ENCODE measurements at places on chromosomes 16 and 17.

DNA sequence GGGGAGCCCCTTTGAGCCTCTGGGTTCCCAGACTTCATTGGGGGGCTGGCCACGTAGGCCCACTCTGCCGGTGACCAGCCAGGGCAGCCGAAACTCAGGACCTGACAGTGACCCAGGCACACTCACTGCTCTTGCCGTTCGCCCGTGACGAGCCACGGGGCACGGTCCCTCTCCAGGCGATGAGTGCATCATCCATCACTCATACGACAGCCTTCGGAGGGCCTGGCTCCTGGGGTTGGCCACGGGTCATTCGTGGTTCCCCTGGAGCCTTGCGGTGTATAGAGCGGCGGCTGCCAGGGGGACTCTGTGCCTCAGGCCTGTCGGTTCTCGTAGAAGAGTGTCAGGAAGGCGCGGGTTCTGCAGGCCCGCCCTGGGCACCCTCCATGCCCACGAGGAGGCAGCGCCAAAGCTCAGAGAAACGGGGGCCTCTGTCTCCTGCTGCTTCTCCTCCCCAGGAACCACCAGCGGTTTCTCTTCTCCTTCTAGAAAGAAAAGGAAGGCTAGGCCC is 11.2 kb upstream of the NUDT16L1 start:
- no peak for DNase-seq

GRCh38 chr17:63775420-63775819 is 1.4 kb downstream of the DDX42 start:
- no peak for DNase-seq

DNA sequence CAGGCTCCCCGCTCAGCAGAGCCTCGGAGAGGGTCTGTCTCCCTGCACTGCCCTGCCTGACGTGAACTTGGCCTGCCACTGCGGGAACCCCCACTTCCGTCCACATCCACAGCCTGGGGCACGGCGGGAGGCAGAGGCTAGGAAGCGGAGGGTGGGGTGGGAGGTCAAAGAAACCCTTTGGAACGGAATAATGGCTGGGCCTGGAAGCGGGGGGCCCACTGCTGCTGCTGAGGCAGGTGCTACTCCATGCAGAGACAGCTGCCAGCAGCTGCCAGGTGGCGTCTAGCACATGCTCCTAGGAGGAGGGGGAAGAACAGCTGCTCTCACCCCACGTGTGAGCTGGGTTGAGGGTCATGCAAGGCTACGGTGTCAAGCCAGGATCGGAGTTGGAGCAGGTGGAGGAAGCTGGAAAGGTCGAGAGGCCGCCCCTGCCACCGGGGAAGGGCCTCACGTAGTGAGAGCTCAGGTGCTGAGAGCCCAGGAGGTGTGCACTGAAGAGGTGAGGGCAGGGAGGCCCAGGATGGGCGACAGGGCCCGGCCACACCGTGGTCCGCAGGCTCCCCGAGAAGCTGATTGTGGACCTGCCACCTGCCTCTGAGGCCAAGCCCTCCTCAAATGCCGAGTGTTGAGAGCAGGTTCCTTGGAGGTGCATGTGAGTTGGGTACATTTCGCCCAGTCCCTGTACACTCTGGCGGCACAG is 9.8 kb downstream of the FSCN2 start:
- no peak for DNase-seq

GRCh38 chr16:82783933-82784572 is 157.3 kb downstream of the CDH13 start:
- DNase-seq: no peak

GRCh38 chr17:58556833-58557250 is 42.4 kb upstream of the MTMR4 start:
- DNase-seq: no peak

All from muscle of arm (tissue), 14 donors.